ENCODE measurements at places on chromosomes 13 and 19.

DNA sequence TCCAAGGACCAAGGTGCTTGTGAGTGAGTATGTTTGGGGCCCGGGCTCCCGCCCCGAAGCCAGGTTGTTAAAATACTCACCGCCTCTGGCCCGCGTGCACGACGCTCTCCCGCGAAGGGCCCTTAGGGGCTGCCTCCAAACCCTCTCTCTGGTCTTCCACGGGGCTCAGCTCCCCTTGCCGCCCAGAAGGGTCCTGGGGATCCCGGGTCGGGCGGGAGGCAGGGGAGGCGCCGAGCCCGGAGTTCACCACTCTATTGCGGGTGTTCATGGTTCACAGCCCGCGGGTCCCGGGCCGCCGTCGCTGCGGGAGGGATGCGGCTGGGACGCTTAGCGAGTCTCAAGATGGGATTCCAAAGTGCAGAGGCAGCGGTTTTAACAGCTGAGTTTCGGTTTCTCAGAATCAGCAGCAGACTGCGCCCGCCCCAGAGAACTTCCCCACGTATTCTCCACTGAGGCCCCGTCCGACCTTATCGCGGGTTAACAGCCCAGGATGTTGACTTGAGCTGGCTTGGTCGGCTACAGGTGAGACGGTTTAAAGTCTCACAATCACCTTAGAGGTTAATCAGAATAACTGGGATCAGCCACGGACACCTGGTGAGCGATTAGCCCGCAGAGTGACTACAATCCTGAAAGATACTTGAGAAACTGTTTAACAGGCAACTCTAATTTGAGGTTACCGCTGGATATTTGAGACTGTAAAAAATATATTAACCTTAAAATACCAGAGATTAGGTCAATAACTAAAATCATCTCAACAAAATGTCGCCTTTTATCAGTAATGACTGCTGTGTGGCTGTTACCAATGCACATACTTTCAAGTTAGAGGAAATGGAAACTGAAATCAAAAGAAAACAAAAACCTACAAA, at the start of gene EPSTI1:
Gene EPSTI1 (minus strand): TSS at position 344 of the 866 bp plus-strand sequence. CDS start 76 bp downstream, at position 268.
- DNase-seq: no peak

DNA sequence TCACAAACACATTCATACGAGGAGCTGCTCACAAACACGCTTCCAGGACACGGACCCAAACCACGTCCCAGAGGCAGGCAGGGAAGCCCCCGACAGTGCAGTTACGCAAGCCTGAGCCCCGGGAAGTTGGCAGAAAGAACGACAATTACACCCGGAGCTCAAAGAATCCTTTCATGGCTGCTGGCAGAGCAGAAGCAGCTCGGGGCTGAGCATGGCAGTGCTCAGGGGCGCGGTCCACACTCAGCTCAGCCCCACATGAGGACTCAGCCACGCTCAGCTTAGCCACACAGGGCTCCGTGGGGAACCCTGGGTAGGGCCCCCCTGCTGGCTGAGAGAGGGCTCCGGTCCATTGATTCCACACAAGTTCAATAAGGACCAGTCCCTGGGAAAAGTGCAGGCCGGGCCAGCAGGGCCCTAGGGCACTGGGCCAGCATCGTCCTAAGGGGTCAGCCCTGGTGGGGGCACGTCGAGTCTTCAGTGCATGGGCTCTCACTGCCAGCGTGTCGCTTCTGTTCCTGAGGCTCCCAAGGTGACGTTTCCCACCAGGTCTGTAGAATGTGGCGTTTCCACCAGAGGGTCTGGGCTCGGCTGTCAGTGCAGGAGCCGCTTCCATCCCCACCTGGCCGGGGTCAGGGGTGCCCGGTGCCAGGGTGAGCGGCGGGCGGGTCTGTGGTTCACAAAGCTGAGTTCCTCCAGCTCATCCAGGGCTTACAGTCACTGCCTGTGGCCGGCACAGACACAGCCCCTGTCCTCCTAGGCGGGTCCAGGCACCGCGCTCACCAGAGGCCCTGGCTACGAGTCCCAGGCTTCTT, 23.1 kb downstream of the GAS6 start:
- DNase-seq: peak; percentile 25

GRCh38 chr19:49155005-49155819, at the start of gene HRC:
TSS of gene HRC (minus strand) at chr19:49155396. CDS start at chr19:49155237, 159 bp downstream.
- no peak for DNase-seq

GRCh38 chr13:22369840-22370239, 699.0 kb downstream of the FGF9 start:
- DNase-seq: no peak

DNA sequence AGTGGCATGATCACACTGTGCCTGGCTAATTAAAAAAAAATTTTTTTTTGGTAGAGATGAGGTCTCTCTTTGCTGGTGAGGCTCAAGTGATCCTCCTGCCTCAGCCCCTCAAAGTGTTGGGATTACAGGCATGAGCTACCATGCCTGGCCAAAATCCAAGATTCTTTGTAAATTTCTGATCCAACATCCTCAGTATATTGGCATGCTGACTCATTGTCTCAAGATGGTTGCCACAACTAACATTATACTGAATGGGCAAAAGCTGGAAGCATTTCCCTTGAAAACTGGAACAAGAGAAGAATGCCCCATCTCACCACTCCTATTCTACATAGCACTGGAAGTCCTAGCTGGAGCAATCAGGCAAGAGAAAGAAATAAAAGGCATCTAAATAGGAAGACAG, 100.0 kb downstream of the KLF5 start:
- no peak for DNase-seq

- peak; percentile 93 for DNase-seq
Measured at GRCh38 chr13:114132419-114133121, at the start of gene RASA3. TSS of gene RASA3 (minus strand) at chr13:114132623. CDS start at chr13:114132489, 134 bp downstream.

DNA sequence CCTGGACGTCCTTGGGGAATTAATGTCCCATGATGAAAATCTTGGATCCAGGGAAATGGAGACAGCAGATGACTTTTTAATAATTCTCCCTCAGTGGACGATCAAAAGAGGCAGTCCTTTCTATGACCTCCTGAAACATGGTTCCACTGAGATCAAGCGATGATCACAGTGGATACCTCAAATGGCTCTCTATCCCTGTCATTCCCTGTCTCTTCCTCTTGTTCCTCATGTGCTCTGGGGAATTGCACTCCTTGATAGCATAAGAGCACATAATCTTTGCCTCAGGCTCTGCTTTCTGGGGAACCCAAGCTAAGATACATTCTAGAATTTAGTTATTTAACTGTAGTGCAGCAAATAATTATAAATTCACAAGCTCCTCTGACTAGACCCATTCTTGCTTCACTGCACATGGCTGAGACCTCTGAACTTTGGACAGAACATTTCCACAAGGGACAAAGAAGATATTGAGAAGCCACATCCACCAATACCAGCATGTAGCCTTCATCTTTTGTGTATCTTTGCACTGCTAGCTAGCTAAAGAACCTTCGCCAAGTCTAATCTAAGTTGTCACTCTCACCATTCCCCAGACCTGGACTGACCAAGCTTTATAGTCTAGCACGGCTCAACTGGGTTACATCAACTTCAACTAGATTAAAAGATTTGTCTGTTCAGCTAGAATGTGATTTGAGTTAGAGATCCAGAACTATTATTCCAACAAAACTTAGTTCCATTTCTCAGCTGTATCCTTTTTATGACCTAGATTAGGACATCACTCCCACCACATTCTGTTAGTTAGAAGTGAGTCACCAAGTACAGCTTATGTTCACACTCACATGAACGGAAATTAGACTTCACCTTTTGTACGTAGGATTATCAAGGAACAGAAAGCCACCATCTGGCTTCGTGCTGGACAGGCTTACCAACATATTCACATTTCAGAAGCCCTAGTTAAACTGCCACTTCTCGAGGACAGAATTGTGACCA, 142.7 kb downstream of the SUCLA2 start:
- peak; percentile 86 for DNase-seq

DNA sequence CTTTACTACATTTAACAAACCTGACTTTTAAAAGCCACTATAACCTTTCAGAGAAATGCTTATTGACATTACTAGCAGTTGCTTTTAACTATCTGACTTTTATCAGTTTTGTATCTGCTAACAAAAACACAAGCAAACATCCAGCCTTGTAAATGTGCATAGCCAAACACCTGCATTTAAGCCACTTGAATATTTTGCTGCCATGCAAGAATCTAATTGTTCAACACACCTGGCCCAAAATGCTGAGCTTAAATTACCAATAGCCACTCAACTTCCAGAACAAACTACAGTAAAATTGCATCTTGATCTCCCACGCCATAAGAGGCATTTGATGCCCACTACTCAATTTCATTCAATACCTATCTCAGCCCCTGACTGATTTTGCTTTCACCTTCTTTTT, 9.3 kb downstream of the ZIC5 start:
- DNase-seq: no peak

DNA sequence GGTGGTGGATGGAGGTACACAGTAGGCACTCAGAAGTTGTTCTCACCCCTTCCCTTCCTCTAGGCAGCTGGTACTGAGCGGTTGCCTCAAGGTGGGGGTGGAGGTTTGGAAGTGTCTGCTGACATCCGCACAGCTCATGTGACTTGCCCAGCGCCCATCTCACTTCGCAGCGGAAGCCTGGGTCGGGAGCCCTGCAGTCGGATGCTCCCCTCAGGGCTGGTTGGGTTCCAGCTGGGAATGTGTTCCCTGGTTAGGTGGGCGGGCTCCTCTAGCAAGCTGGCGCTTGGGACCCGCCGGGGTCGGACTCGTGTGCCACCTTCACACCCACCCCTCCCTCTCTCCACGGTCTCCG, 10.2 kb downstream of the PPP1R37 start:
- peak; percentile 61 for DNase-seq

- DNase-seq: no peak
Measured at GRCh38 chr13:31064636-31065035, 97.1 kb downstream of the HSPH1 start.

DNA sequence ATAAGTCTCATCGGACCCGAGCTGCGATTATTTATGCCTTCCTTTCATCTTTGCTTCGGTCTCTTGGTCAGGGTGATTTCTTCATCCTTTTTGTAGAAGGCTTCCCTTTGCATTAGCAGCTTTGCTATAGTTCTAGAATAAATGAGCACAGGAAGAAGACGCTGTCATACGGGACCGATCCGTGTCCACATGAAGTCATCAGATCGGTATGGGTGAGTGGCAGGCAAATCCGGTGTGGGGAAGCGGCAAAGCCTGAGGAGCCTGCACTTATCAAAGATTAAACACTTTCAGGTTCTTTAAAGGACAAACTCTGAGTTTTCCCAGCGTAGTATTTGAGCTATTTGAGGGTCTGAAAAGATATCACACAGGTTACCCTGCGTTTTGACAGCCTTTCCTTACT, 119.3 kb downstream of the IRS2 start:
- DNase-seq: no peak

GRCh38 chr19:6236310-6237291, 43.2 kb downstream of the MLLT1 start:
- no peak for DNase-seq

DNA sequence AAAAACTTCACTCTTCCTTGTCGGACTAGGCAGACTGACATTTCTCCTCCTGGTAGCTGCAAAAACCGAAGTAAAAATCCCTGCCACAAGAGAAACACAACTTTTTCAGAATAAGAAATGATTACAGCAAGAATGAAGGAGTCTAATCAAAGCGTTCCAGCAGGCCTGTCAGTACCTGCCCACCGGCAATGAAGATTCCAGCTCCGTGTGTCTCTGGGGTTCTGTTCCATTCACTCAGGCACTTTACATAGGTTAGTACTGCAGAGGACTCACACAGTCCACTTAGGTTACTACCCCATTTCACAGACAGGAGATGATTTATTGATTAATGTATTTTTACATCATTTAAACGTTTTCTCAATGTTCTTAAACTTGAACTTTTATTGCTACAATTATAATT, 275.5 kb downstream of the NHLRC3 start:
- no peak for DNase-seq

GRCh38 chr13:46404733-46405100, 17.7 kb upstream of the RUBCNL start:
- no peak for DNase-seq

DNA sequence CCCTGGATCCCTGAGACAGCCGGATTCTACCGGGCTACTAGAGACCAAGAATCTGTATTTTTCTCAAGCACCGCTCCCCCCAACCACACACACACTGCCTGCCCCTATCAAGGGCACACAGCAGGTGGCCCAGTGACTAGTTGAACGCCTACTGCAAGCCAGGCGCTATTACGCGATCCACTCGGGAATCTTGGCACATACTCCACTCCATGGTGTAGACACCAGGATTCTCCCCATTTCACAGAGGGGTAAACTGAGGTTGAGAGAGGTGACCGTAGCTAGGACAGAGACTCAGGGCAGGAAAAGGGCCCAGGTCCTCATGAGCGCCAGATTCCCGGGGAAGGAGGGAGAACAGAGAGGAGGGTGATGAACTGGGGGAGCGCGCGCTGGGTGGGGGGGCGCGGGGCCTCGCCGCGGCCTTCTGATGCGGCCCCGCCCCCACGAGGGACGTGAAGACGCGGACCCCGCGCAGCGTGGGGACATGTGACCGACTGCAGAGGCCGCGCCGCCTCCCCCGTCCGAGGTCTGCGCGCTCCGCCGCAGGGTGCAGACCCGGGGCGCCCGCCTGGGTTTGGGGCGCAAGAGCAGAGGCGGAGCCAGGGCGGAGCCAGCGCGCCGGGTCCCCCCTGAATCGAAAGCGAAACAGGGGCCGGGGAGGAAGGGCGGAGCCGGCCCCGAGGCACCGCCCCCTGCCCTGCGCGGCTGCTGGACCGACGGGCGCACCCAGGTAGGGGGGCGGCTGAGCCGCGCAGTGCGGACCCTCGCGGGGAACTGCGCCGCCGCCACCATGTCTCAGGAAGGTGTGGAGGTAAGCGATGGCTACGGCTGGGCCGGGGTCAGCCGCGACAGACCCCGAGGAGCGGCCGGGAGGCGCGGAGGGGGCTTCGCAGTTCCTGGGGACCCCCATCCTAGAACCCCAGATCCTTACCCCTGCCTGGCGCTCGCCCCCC, at the start of gene SHFL:
Gene SHFL (plus strand): TSS at position 677 of the 950 bp plus-strand sequence. CDS start 111 bp downstream, at position 788.
- no peak for DNase-seq

DNA sequence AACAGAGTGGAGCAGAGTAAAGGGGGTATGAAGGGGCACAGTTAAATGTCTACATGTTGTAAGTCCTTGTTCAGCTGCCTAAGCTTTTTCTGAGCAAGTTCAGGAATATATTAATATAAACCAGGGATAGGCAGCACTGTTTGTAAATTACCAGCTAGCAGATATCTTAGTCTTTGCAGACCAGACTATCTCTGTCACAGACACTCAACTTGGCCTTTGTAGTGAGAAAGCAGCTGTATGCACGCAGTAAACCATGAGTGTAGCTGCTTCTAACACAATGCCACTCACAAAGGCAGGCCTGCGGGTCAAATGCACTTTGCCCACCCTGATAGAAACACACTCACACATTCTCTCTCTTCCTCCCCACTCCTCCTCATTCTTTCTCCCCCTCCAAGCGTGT, 1016.9 kb downstream of the UQCRFS1 start:
- no peak for DNase-seq

DNA sequence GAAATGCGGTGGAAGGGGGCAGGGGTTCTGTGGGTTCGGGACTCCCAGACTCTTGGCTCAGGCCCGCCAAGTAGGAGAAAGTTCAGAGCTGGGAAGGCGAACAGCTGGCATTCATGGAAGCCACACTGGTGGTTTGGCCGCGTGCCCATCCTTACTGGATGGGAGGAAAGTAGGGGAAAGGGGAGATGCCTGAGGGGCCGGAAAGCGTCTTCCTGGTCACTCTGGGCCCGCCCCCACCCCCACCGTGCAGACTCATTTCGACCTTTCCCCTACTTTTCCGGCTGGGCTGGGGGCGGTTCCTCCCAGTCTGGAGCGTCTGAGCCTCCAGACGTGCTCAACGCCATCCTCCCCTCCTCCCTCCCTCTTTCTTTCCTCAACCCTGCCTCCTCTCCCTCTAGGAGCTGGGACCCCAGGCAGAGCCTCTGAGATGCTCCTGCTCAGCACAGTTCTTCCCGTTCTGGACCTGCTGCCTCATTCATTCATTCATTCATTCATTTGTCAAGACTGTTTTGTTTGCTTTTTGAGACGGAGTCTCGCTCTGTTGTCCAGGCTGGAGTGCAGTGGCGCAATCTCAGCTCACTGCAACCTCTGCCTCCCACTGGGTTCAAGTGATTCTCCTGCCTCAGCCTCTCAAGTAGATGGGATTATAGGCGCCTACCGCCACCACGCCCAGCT, 3.5 kb downstream of the ANGPTL4 start:
- DNase-seq: peak; percentile 61

All from NCI-H82 (cell line).